ENCODE measurements at places on chromosomes 7 and 10. TPM values are rescaled to one million over a fixed set of nuclear protein-coding genes. Genes with fewer than 3 reads are reported as not detected.
A peak's percentile ranks its signal among the peaks of the same experiment; 100 is the strongest.

- no peaks in the 10 kb centered on the region for H3K4me1 ChIP-seq
- no peak for DNase-seq
- no peak overlapping the region for H3K27ac ChIP-seq
- H3K36me3 ChIP-seq: no peaks in the 10 kb centered on the region
- H3K4me3 ChIP-seq: no peak overlapping the region
These were observed 50.5 kb downstream of the TMEM209 start for GRCh38 chr7:130154501-130155317.

DNA sequence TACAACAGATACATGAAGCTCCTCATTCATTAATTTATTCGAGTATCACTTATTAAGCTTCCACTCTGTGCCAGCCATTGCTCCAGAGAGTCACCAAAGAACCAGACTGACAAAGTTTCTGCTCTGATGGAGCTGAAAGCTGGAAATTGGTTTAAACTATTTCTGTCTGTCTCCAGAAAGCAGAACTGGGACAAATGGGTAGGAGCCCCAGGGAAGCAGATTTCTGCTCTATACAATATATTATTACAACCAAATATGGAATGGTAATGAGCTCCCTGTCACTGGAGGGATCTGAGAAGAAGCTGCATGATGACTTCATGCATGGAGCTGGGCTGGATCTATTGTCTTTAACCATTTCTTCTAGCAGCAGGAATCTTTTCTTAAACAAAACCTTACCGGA is 165.4 kb upstream of the ADO start:
- no peaks in the 10 kb centered on the region for H3K36me3 ChIP-seq
- peaks cover 14% of the 10 kb centered on the region for H3K4me1 ChIP-seq
- no peak for DNase-seq
- H3K27me3 ChIP-seq: no peaks in the 10 kb centered on the region
- no peak overlapping the region for H3K4me3 ChIP-seq

DNA sequence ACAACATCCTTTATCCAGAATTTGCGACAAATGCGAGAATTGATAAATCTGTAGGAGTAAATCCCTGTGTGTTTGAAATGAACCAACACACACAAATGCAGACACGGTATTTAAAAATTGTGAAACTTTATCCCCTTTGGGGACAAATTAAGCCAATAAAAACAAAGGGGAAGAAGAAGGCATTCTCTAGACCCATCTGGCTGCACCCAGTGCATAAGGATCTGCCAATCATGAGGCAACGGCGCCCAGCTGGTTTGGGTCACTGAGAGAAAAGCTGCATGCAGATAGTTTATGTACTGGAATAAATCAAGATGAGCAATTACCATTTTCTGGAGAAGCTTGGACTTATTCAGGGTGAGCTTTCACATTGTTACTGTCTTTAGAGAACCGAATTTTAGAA is 45.7 kb downstream of the VAX1 start:
- DNase-seq: no peak
- no peaks in the 10 kb centered on the region for H3K36me3 ChIP-seq
- no peaks in the 10 kb centered on the region for H3K27me3 ChIP-seq
- H3K4me1 ChIP-seq: no peaks in the 10 kb centered on the region

- no peak for DNase-seq
- no peak overlapping the region for H3K27ac ChIP-seq
- no peaks in the 10 kb centered on the region for H3K4me1 ChIP-seq
These were observed 24.8 kb downstream of the LIPK start for GRCh38 chr10:88730864-88731263.

GRCh38 chr10:126481181-126481580 is 92.9 kb upstream of the ADAM12 start:
- no peaks in the 10 kb centered on the region for H3K4me1 ChIP-seq
- no peak overlapping the region for H3K27ac ChIP-seq
- DNase-seq: no peak

DNA sequence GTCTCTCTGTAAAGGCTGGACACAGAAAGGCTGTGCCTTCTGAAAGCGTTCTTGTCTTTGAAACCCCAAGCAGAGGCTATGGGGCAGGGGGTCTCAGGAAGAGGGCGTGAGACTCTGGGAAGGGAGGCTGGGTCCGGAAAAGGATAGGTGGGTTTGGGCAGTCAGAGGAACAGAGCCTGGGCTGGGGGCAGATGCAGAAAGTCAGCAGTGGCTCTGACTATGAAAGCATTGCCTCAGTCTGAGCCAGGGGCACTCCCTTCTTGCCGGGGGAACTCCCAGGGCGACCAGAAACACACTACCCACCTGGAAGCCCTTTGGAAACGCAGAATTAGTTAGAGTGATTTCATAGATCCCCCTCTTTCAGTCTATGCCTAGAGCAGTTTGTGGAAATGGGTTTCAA is 72.0 kb downstream of the VWA2 start:
- no peak overlapping the region for H3K4me3 ChIP-seq
- peaks cover 13% of the 10 kb centered on the region for H3K4me1 ChIP-seq
- H3K27ac ChIP-seq: no peak overlapping the region
- no peak for DNase-seq
- H3K36me3 ChIP-seq: no peaks in the 10 kb centered on the region
- H3K27me3 ChIP-seq: peaks cover 2% of the 10 kb centered on the region

DNA sequence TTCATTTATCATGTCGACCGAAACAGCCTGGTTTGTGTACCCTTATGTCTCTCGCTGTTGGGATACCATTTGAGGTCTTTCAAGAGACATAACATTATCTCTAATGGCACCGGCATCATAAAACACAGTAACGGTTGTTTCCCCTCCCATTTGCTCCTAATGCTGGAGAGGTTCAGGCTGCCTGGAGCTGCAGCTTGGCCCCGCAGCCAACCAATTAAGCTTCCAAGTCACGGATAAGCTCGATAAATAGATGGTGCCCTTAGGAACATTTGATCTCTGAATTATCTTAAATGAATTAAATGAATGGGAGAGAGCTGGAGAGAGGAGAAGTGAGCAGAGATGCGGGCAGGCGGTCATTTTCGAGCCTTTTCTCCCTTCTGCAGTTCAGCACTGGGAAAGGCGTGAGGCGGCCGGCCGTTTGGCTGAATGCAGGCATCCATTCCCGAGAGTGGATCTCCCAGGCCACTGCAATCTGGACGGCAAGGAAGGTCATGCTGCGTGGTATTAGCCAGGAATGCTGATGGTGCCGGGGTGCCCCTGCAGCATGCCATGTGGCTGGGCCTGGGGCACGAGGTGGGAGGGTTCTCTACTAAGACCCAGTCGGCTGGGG is 12.6 kb downstream of the CPA4 start:
- peaks cover 2% of the 10 kb centered on the region for H3K36me3 ChIP-seq
- H3K4me3 ChIP-seq: no peak overlapping the region
- no peak overlapping the region for H3K27ac ChIP-seq
- no peak for DNase-seq

- DNase-seq: peak; percentile 29
- H3K27ac ChIP-seq: no peak overlapping the region
- H3K27me3 ChIP-seq: no peaks in the 10 kb centered on the region
These were observed 184.7 kb upstream of the PCDH15 start for GRCh38 chr10:54985732-54986131.

- no peak overlapping the region for H3K27ac ChIP-seq
- H3K4me3 ChIP-seq: no peak overlapping the region
- peaks cover 23% of the 10 kb centered on the region for H3K27me3 ChIP-seq
These were observed 3.4 kb downstream of the PRKAG2 start for GRCh38 chr7:151873402-151873965.

- no peaks in the 10 kb centered on the region for H3K27me3 ChIP-seq
- H3K4me3 ChIP-seq: no peak overlapping the region
- H3K36me3 ChIP-seq: no peaks in the 10 kb centered on the region
- no peak overlapping the region for H3K27ac ChIP-seq
- peak; percentile 44 for DNase-seq
- H3K4me1 ChIP-seq: no peaks in the 10 kb centered on the region
These were observed 28.1 kb upstream of the PLXDC2 start for GRCh38 chr10:19788075-19788686.

- DNase-seq: peak; percentile 77
- H3K4me1 ChIP-seq: peaks cover 12% of the 10 kb centered on the region
- peak overlapping the region; percentile 66 for H3K4me3 ChIP-seq
- peaks cover 3% of the 10 kb centered on the region for H3K36me3 ChIP-seq
- H3K27ac ChIP-seq: peak overlapping the region; percentile 83
- no peaks in the 10 kb centered on the region for H3K27me3 ChIP-seq
These were observed 170.2 kb downstream of the FAM107B start for GRCh38 chr10:14604181-14605142.

DNA sequence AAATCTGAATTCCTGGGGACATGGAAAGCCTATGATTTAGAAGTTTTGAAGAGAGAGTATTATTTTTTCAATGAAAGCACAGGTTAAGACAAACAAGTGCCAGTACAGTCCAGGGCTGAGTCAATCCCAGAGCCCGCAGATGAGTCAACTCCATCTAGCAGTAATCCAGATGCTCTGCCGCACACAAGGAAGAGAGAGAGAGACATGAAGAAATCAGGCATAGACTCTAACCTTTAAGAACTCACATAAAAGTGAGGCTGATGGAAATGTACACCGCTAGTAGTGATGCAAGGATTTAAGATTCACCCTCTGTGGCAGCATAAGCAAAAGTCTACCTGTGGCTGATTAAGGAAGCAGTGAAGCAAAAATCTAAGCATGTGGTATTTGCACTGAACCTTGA is 651.5 kb downstream of the TNS3 start:
- no peaks in the 10 kb centered on the region for H3K36me3 ChIP-seq
- no peak overlapping the region for H3K27ac ChIP-seq
- peaks cover 13% of the 10 kb centered on the region for H3K4me1 ChIP-seq
- no peaks in the 10 kb centered on the region for H3K27me3 ChIP-seq
- no peak overlapping the region for H3K4me3 ChIP-seq

- no peak overlapping the region for H3K4me3 ChIP-seq
- no peaks in the 10 kb centered on the region for H3K36me3 ChIP-seq
- peaks cover 2% of the 10 kb centered on the region for H3K4me1 ChIP-seq
- no peaks in the 10 kb centered on the region for H3K27me3 ChIP-seq
- H3K27ac ChIP-seq: no peak overlapping the region
These were observed 354.8 kb upstream of the SEMA3A start for GRCh38 chr7:84549409-84549808.

DNA sequence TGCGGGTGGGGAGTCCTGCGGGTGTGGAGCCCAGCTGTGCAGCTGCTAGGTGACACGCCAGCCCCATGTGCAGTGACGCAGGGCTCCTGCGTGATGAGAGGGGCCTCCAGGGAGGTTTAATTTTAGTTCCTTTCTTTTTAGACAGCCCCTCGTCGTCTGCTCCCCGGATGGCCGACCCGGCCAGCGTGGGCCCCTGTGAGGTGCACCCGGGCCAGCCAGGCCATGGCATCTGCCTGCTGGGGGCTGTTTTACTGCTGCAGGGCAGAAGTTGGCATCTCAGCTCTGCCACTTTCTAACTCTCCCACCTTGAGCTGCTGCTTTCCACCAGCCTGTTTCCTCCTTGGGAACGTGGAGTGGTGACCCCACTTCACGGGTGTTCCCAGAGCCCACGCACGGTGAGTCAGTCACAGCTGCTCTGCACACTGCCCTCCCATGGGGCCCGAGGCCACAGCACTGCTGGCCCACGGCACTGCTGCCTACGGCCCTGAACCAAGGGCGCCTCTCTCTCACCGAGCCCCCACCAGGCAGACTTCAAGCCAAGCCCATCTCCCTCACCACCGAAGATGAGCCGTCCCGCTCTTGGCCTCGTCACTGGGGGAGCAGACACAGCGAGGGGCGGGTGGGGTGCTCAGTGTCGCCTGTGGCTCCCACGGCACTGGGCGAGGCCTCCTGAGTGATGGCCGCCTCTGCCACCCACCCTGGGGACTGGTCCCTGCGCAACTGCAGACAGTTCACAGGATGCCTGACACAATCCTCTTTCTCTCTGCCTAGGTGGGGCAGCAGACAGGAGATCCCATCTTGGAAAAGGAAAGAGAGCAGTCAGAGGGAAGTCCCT is 21.3 kb downstream of the CYP2W1 start:
- no peaks in the 10 kb centered on the region for H3K27me3 ChIP-seq
- H3K4me3 ChIP-seq: no peak overlapping the region
- peaks cover 6% of the 10 kb centered on the region for H3K36me3 ChIP-seq
- H3K27ac ChIP-seq: no peak overlapping the region
- no peaks in the 10 kb centered on the region for H3K4me1 ChIP-seq

DNA sequence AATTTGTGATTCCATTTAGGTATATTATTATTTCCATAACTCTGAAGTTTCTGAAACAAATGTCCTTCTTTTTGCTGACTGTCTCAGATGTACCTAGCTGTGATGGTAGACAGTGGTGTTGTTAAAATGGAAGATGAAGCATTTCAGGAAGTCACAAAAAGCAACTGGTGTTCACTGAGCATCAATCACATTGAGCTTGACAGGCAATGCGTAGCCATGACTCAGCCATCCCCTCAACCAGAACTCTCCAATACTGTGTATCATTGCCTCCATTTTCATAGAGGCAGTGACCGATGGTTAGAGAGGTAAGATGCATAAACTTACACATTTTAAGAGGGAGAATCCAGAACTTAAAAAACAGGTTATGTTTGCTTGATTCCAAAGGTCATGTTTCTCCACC is 434.0 kb downstream of the INHBA start:
- H3K27me3 ChIP-seq: no peaks in the 10 kb centered on the region
- H3K4me1 ChIP-seq: no peaks in the 10 kb centered on the region
- DNase-seq: peak; percentile 19
- no peak overlapping the region for H3K27ac ChIP-seq
- H3K4me3 ChIP-seq: no peak overlapping the region

GRCh38 chr7:94323844-94324243 is 70.9 kb upstream of the COL1A2 start:
- H3K27me3 ChIP-seq: no peaks in the 10 kb centered on the region
- H3K27ac ChIP-seq: no peak overlapping the region
- H3K4me1 ChIP-seq: no peaks in the 10 kb centered on the region

GRCh38 chr7:289209-289755 is 688 bp upstream of the FOXL3 start:
- H3K4me3 ChIP-seq: no peak overlapping the region
- no peak for DNase-seq
- H3K4me1 ChIP-seq: no peaks in the 10 kb centered on the region
- no peaks in the 10 kb centered on the region for H3K36me3 ChIP-seq
- peaks cover 35% of the 10 kb centered on the region for H3K27me3 ChIP-seq
- H3K27ac ChIP-seq: no peak overlapping the region

- peaks cover 17% of the 10 kb centered on the region for H3K4me1 ChIP-seq
- H3K4me3 ChIP-seq: no peak overlapping the region
- H3K27ac ChIP-seq: peak overlapping the region; percentile 67
These were observed 46.2 kb upstream of the OSBPL3 start for GRCh38 chr7:25026156-25026555.

STK31 gene
- polyA plus RNA-seq: 0.01 TPM

VWA2 gene
- polyA plus RNA-seq: 0.11 TPM

SHTN1 gene
- 1.6 TPM for polyA plus RNA-seq

CHAT gene
- not detected for polyA plus RNA-seq
